NAMALWA (cell line): ENCODE measurements at places on chromosomes 6 and 20.
A peak's percentile ranks its signal among the peaks of the same experiment; 100 is the strongest.

DNA sequence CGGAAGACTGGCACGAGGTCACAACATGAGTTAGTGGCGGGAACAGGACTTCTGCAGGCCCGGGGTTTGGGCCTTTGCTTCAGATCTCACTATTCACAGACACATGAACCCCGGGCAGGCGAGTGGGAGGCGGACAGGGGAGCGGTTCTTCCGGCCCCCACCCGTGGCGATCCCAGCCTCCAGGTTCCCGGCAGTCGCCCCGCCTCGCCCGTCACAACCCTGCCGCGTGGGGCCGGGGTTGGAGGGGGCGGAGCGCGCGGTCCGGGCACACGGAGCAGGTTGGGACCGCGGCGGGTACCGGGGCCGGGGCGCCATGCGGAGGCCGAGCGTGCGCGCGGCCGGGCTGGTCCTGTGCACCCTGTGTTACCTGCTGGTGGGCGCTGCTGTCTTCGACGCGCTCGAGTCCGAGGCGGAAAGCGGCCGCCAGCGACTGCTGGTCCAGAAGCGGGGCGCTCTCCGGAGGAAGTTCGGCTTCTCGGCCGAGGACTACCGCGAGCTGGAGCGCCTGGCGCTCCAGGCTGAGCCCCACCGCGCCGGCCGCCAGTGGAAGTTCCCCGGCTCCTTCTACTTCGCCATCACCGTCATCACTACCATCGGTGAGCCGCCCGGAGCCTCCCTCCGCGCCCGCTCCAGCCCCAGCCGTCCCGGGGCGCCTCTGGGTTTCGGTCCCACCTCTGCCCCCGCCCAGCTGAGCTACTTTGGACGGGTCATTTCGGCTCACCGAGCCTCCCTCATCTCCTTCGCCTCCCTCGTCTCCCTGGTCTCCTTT, at the start of gene KCNK15:
KCNK15 (plus strand) TSS at position 268 of the 769 bp plus-strand sequence; CDS start at position 314, 46 bp downstream.
- DNase-seq: no peak

DNA sequence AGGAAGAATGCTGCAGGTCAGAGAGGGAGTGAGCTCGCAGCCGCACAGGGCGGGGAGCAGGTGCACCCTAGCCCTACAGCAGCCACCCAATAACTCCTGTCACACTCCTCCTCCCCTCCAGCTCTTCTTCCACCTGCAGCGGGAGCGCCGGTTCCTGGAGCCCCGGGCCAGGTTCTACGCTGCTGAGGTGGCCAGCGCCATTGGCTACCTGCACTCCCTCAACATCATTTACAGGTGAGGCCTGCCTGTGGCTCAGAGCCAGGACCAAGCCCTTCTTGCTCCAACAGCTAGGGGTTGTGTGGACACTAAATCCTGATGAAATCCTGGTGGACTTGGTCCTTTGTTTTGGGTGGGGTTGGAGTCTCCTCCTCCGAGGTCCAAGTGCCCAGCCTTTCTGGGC, 11.7 kb downstream of the SGK2 start:
- no peak for DNase-seq

GRCh38 chr6:16592223-16592911, 168.9 kb downstream of the ATXN1 start:
- no peak for DNase-seq

- no peak for DNase-seq
Measured at GRCh38 chr20:17043323-17043722, 183.5 kb upstream of the PCSK2 start.

- DNase-seq: peak; percentile 91
Measured at GRCh38 chr6:125798734-125799508, 8.2 kb downstream of the NCOA7 start.

GRCh38 chr20:8404912-8405635, 273.0 kb downstream of the PLCB1 start:
- DNase-seq: no peak

DNA sequence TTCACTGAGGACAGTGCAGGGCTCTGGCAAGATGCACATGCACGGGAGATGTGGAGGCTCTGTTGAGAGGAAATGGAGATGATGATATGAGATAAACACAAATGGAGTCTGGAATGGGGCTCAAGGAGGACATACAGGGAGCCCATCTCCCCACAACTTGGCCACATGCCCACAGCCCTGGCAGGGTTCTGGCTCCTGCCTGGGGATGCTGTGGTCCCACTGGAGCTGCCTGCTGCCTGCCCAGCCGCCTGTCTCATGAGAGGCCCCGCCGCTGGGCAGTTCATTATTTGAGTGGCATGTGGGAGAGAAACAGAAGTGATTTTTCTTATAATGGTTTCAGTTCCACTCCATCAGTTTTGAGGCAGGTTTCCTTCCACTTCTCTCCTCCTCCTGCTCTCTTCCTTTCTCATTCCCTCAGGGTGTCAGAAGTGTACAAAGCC, 133.6 kb upstream of the TRAF3IP2 start:
- no peak for DNase-seq

DNA sequence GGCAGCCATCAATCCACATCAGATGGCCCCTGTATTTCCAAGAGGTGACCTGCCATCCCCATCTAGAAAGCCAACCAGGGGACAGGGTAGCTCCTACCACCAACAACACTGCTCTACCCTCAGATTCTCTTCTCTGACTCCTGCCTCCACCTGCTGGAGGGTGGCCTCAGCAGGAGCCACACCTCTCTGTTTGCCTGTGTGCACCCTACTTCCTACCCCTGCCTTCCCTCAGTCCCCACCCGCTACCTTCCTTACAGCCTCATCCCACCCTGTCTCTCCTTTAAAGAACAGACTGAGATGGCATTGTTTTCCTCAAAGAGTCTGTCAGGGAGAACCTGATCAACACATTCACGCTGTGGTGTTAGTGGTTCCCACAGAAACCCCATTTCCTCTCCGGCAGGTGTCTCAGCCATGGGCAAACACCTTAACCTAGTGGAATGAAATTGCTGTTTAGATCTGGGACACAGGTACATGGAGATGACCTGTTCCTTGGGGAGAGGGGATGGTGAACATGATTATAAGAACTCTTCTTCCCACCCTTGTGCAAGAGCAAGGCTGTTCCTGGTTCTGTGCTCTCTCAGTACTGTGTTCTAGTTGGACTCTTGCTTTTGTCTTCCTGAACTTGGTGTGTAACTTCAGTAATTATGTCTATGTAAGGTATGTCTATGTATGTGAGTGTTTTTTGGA, 1.8 kb downstream of the ENTPD6 start:
- peak; percentile 46 for DNase-seq

- no peak for DNase-seq
Measured at GRCh38 chr20:38982291-38982690, 20.1 kb downstream of the DHX35 start.
